Stimulated activated CD4-positive, alpha-beta T cell treated with anti-CD3 and anti-CD28 coated beads, TNF-alpha, amount 100 ng/mL, for 4 hours (primary cell): ENCODE measurements at places on chromosomes 6 and 20.

- no peak for DNase-seq
Measured at GRCh38 chr6:131819572-131820124, 11.8 kb downstream of the ENPP1 start.

GRCh38 chr6:40582892-40583291 is 4.3 kb downstream of the LRFN2 start:
- no peak for DNase-seq

- DNase-seq = no peak
Measured at GRCh38 chr20:13264907-13265306, 43.8 kb downstream of the ISM1 start.

DNA sequence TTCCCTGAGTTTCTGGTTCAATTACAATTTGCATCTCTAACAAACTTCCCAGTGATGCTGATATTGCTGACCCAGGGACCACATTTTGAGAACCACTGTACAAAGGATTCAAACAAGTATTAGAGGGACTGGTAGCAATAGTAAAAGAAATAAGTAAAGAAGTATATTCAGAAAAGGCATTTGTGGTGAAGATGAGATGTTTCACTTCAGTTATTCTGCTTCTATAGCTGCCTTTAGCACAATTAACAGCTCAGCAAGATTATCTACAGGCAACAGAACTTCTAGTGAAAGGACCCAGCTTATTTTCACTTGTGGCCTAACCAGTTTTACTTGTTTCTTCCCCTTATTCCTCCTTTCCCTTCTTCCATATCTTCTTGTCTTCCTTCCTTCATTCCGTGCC is 149.4 kb downstream of the PHF3 start:
- no peak for DNase-seq

- DNase-seq = no peak
Measured at GRCh38 chr6:170188571-170189001, 102.3 kb downstream of the DLL1 start.

DNA sequence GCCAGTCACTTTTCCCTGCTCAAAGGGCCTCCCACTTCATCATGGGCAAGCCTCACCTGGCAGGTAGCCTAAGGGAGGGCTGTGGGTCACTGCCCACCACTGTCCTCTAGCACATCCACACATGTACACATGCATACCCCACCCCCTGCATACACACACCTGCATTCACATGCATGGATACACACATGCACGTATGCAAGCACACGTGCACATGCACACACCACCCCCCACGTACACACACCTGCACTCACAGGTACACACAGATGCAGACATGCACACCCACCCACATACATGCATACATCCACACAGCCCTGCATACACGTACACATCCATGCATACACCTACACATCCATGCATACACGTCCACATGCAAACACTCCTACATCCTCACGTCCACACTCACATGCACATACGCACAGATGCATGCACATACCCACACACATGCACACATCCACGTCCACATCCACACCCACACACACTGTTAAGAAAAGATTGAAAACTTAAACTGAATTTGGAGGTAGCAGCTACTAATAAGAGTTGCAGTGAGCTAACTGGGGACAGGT is 14.0 kb upstream of the EXOC2 start:
- no peak for DNase-seq
